ENCODE measurements at places on chromosomes 3 and 15. TPM values are rescaled to one million over a fixed set of nuclear protein-coding genes. Genes with fewer than 3 reads are reported as not detected.

MAP6D1 gene
- total RNA-seq, result 1.9 TPM

CHST2 gene
- 1.1 TPM for total RNA-seq

GUCA1C gene
- total RNA-seq, result not detected

DLL4 gene
- total RNA-seq, result 1.7 TPM

HAPLN3 gene
- 5.9 TPM for total RNA-seq

TMCO5A gene
- not detected for total RNA-seq

KNL1 gene
- 32.5 TPM for total RNA-seq

PTH1R gene
- total RNA-seq, result 0.18 TPM

FSTL1 gene
- 1,097 TPM for total RNA-seq

PTX3 gene
- 96.7 TPM for total RNA-seq

ACKR2 gene
- not detected for total RNA-seq

CNTN6 gene
- not detected for total RNA-seq

ZNF860 gene
- total RNA-seq, result 0.56 TPM

LOXL1 gene
- total RNA-seq, result 148 TPM

TF gene
- total RNA-seq, result not detected

TMEM207 gene
- not detected for total RNA-seq

CRBN gene
- 53.9 TPM for total RNA-seq

TTLL13 gene
- not detected for total RNA-seq

ZPLD1 gene
- under 0.01 TPM for total RNA-seq

PFN2 gene
- 256 TPM for total RNA-seq

SLC26A6 gene
- 11.8 TPM for total RNA-seq

CAND2 gene
- 2.9 TPM for total RNA-seq

TAMM41 gene
- 4.3 TPM for total RNA-seq

SAMD7 gene
- not detected for total RNA-seq

NUP210 gene
- total RNA-seq, result under 0.01 TPM

SLC12A1 gene
- not detected for total RNA-seq

CNTN3 gene
- total RNA-seq, result 3.6 TPM

SPESP1 gene
- 3.0 TPM for total RNA-seq

ENTPD3 gene
- not detected for total RNA-seq

C3orf85 gene
- total RNA-seq, result not detected

TM4SF18 gene
- total RNA-seq, result under 0.01 TPM

EBLN2 gene
- 6.4 TPM for total RNA-seq

PLA1A gene
- total RNA-seq, result not detected

STRA6 gene
- not detected for total RNA-seq

SLC28A2 gene
- not detected for total RNA-seq

SERPINI2 gene
- total RNA-seq, result not detected

LRRIQ4 gene
- not detected for total RNA-seq
